Activated T-cell treated with anti-CD3 and anti-CD28 coated beads for 1 hour (primary cell): ENCODE measurements at places on chromosomes 13 and 19.

DNA sequence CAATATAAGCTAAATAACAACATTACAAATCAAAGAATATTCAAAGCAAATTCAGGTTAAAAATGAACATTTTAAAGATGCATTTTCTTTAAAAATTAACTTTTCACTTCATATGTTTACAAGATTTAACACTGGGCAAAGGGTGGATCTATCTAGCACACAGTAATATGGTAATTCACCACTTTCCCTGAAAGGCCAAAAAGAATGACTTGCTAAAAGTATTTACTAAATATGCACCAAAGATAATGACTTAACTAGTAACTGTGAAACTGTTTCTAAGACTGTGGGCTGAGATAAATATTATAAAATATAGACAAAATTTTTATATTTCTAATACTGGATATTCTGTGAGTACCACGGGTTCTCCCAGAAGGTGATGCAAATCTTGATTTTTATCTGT, 4.5 kb upstream of the EEF1AKMT1 start:
- no peak for DNase-seq

DNA sequence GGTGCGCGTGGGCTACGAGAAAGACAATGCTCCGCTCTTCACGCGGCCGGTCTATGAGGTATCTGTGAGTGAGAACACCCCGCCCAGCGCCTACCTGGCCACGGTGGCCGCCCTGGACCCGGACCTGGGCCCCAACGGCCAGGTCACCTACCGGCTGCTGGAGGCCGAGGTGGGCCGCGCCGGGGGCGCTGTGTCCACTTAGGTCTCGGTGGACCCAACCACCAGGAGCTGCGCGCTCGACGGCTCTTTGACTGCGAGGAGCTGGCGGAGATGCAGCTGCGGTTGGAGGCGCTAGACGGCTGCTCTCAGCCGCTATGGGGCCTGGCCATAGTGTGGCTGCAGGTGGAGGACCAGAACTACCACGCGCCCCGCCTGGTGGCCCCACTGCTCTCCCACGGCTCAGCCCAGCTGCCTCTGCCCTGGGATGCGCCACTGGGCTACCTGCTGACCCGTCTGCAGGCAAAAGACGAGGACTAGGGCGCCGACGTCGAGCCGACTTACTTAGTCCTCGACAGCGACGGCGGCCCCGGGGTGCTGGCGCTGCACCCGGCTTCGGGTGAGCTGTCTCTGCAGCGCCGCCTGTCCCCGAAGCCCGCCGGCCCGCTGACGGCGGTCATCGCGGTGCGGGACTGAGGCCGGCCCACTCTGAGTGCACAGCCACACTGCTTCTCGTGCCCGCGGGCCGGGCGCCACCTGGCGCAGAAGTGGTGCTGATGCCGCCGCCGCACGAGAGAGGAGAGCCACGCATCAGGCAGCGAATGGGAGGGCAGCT, 173.0 kb downstream of the OLFM4 start:
- DNase-seq: no peak

GRCh38 chr19:3268326-3268725, 43.9 kb downstream of the CELF5 start:
- no peak for DNase-seq

GRCh38 chr13:98405690-98406344, 171.1 kb downstream of the STK24 start:
- no peak for DNase-seq

GRCh38 chr19:13718733-13719132, 45.6 kb upstream of the MRI1 start:
- no peak for DNase-seq

DNA sequence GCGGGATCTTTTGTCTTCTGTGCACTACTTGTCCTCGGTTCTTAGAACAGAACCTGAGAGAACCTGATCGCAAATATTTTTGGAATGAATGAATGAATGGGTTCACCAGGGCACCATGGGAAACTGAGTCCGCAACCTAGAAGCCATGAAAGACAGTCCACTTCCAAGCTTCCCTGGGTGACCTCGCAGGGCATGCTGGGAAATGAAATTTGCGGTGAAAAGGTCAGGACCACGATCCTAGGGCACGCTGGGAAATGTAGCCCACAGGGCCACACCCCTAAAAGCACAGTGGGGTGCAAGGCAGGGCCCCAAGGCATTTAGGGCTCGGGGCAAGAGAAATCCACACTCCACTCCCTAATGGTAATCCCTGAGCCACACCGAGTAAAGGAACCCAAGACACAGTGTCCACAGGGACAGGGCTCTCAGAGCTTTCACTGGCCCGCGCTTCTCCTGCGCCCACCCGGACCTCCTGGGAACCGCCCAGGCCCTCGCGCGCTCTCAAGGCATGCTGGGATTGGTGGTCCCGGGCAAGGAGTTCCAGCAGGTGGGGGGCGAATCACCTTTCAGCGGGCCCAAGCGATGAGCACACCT, 1.1 kb upstream of the PPP1R12C start:
- no peak for DNase-seq

- no peak for DNase-seq
Observed at GRCh38 chr13:38914070-38914469, 76.6 kb downstream of the STOML3 start.

DNA sequence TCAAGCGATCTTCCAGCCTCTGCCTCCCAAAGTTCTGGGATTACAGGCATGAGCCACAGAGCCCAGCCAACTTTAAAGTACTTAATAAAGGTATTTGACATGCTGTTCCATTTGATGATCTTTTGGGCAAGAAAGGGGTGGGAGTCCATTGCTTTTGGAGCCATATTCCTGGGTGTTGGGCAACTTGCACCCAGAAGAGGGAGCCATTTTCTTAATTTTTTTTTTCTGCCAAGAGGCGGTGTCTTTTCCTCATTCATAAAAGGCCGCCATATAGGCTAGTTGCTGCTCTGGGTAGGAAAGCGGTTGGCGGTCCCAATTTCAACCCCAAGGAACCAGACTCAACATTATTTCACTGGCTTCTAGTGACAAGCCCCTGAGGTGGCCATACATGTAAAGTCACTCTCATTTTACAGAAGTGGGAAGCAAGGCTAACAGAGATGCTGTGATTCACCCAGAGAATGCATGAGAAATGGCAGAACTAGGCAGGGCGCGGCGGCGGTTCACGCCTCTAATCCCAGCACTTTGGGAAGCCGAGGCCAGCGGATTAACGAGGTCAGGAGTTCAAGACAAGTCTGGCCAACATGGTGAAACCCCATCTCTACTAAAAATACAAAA, 139.6 kb downstream of the CACNA1A start:
- no peak for DNase-seq

DNA sequence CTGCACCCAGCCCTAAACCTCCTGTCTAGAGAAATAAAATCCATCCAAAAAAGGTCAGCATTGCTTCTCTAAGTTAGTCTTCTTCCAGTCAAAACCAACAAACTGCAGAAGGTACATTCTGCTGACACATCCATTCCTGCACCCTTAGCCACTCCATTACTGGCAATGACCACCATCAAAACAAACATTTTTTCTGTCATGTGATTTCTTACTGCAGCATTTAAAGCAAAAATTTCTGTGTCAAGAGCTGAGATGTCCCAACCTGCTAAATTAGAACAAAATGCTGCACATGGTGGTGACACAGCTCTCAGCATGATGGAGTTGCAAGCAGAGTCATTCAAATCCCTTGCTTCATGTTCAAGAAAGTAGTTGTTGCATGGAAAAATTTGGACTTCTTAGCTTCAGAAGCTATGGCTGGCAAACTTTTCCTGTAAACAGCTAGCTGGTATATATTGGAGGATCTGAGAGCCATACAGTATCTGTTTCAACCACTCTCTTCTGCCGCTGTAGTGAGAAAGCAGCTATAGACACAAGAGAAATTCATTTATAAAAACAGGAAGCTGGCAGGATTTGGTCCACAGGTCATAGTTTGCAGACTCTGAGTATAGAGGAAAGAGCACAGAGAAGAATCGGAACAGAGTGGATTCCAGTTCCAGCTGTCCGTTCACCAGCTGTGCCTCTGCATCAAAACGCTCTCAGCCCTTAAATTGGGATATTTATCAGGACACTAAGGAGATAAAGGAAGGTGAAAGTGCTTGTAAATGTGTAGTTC, 17.4 kb downstream of the RUBCNL start:
- DNase-seq: no peak
